Dorsolateral prefrontal cortex (tissue), 122 donors: ENCODE measurements at places on chromosomes 2 and 18. TPM values are rescaled to one million over a fixed set of nuclear protein-coding genes. Genes with fewer than 3 reads are reported as not detected.

DNA sequence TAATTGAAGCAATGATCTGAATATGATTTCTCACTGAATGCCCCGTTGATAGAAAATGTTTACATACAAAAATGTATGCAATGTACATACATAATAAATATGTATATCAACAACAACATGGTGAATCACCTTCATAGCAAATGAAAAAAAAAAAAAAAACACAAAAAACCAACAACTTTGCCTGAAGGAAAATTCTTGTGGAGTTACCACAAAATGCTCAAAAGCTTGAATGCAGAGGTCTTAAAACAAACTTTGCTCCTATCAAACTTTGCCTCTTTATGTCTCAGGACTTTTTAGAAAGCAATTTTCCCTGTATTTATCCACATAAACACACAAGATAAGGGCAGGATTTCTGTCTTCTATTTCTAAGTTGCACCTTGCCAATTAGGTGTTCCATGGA, 92.9 kb upstream of the SIX2 start:
- DNase-seq, result no peak

GRCh38 chr18:54130631-54131030, 93.8 kb downstream of the MBD2 start:
- no peak for DNase-seq

GRCh38 chr2:54634564-54635511, 88.6 kb upstream of the EML6 start:
- DNase-seq, result no peak

- no peak for DNase-seq
Measured at GRCh38 chr2:142973822-142974207, 96.4 kb downstream of the KYNU start.

- no peak for DNase-seq
Measured at GRCh38 chr2:170886386-170886785, 42.7 kb upstream of the GORASP2 start.

DNA sequence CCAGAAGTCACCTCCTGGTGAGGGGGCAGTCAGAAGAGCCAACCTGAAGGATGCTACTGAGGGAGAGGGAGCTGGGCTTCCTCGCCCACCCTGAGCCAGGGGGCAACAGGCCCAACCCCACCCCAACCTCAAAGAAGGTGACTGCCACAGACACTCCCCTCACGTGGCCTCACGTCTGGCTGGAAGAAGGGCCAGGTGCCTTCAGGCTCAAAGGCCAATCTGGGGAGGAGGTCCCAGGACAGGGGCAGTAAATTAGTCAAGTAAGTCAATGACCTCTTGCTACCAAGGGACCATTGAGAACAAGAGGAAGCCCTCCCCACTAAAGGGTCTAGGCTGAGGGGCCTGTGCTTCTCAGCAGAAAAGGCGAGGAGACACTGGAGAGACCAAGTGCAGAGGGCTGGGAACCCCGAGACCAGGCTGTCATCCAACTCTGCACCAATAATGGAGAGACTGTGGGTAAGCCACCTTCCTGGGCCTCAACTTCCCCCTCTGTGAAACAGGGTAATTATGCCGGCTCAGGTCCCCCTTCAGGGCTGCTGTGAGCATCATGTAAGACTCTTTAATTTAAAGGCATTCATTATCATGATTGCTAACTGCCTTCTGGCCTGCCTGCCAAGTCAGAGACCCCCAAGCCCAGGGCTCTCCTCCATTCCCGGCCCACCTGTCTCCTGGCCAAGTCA, 20.2 kb upstream of the TNS1 start:
- no peak for DNase-seq

- no peak for DNase-seq
Measured at GRCh38 chr2:210626849-210627248, 70.5 kb downstream of the CPS1 start.

DNA sequence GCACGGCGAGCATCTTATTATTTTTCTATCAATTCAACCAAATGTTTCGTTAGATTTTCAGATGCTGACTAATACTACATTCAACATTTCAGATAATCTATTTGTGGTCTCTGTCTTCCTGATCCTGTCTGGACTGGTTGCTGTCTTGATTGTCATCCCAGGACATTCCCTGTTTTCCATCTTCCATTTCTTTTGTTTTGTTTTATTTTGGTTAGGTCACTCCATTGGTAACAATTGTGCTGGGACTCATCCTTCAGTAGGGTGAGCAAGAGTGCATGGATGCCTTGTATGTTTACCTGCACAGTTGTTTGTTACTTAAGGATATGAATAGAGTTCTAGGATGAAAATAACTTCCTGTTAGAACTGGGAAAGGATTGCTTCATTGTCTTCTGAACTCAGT, 55.9 kb upstream of the ACYP2 start:
- DNase-seq, result no peak

DNA sequence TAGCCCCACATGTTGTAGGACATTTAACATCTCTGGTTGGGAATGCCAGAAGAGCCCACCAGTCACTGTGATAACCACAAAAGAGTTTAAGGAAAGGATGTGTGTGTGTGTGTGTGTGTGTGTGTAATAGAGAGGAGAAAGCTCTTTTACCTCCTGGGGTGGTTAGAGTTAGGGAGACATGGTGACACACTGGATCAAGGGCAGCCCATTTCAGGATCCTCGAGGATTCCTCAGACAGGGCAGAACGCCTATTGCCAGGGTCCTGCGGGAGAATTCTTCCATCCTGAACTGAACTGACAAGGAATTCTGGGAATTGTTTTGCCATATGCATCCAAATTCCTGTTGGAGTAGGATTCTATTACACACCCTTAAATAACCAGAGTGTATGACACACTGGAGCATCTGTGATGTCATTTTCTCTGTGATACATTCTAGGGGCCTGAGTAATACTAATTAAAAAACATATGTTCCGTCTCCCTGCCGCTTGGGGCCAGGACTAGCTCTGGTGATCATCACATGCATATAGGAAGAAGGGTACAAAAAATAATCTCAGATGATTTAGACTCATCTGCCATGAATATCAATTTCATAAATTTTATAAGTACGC, 156.4 kb upstream of the MMADHC start:
- no peak for DNase-seq

DNA sequence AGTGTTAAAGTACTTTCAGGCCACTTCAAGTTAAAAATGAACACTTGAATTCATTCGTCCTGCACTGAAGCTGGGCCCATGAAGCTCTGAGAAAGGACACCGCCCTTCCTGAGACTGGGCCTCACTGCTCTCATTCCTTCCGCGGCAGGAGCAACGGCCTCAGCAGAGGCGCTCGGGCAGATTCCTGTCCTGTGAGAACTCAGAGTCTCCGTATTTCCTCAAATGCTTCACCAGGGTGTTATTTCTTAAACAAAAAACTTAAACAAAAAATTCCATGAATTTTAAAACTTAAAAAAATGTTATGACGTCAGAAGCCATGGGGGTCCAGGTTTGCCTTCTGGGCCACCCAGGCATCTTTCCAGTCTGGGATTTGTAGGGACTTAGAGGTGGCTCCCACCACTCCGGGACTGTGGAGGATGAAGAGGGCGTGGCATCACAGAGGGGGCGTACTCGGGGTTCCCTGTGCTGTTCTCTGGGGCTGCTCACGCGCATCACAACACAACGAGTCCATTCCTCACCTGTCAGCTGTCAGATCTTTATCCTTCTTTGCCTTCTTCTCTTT, 115.9 kb upstream of the ASB18 start:
- DNase-seq, result no peak

- no peak for DNase-seq
Measured at GRCh38 chr2:130369965-130370341, 14.1 kb downstream of the PTPN18 start.

DNA sequence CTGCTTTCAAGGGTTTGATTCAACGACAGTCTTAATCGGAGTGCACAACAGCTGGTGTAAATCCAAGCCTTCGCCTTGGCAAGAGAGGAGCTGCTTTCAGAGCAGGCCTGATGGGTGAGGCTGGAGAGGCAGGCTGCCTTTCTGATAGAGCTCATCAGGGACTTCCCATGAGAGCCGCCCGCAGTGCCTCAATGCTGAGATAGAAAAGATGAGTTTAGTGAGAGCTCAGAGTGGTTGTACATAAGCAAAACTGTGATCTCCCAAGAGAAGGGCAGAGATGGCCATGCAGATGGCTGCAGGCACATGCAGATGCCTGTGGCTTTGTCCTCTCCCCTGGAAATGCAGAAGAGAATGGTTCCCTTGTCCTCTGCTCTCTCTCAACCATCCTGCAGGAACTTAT, 122.1 kb downstream of the ARL4C start:
- no peak for DNase-seq

DNA sequence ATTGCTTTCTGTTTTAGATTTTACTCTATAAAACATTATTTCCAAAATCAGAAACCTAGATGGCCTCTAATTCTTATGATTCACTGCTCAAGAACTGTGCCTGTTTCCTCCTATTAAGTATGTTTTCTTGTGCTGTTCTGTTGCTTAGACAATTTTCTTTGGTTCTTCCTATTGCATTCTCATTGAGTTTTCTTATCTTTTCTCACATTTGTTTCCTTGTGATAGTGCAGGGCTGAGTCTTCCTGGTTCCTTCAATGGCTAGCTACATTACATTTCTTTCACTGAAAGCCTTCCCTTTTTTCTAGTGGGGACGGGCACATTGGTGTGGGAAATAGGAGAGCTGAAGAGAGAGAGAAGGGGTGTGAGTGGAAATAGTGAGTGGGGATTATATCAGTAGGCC, 183.4 kb downstream of the CALCRL start:
- DNase-seq, result no peak

GRCh38 chr2:72149556-72150156, 2.0 kb upstream of the CYP26B1 start:
- peak; percentile 42 for DNase-seq

GRCh38 chr2:158484892-158485556, 28.3 kb downstream of the PKP4 start:
- no peak for DNase-seq

DNA sequence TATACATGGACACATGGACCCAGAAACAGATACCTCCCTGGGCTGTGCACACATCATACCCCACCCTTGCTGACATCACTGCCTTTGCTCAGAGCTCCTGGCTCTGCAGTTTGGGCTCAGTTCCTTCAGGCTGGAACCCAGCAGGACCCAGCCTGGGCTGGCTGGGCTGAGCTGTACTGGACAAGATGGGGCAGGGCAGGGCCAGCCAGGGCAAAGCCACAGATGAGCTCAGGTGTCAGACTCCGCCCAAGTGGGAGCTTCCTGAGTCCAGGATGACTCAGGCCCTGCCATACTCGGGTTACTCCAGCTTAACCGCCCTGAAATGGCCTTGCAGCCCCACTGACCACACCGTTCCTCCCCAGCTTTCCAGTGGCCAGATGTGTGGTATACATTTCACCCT, 284.9 kb downstream of the OSR1 start:
- no peak for DNase-seq

- DNase-seq, result no peak
Measured at GRCh38 chr2:9174771-9175437, 31.7 kb upstream of the ASAP2 start.

GRCh38 chr2:233551491-233551890, 15.1 kb downstream of the USP40 start:
- DNase-seq, result no peak

GRCh38 chr18:52363861-52364260, 23.9 kb downstream of the DCC start:
- no peak for DNase-seq

GRCh38 chr18:32167980-32168730, 21.7 kb upstream of the MEP1B start:
- DNase-seq, result no peak

- DNase-seq, result no peak
Measured at GRCh38 chr18:78884502-78884901, 95.1 kb upstream of the SALL3 start.

GRCh38 chr2:187577310-187577709, 23.1 kb upstream of the TFPI start:
- no peak for DNase-seq

- no peak for DNase-seq
Measured at GRCh38 chr2:101717071-101717845, 19.8 kb downstream of the MAP4K4 start.

GRCh38 chr2:41966920-41967319, 80.9 kb upstream of the PKDCC start:
- peak; percentile 44 for DNase-seq

DNA sequence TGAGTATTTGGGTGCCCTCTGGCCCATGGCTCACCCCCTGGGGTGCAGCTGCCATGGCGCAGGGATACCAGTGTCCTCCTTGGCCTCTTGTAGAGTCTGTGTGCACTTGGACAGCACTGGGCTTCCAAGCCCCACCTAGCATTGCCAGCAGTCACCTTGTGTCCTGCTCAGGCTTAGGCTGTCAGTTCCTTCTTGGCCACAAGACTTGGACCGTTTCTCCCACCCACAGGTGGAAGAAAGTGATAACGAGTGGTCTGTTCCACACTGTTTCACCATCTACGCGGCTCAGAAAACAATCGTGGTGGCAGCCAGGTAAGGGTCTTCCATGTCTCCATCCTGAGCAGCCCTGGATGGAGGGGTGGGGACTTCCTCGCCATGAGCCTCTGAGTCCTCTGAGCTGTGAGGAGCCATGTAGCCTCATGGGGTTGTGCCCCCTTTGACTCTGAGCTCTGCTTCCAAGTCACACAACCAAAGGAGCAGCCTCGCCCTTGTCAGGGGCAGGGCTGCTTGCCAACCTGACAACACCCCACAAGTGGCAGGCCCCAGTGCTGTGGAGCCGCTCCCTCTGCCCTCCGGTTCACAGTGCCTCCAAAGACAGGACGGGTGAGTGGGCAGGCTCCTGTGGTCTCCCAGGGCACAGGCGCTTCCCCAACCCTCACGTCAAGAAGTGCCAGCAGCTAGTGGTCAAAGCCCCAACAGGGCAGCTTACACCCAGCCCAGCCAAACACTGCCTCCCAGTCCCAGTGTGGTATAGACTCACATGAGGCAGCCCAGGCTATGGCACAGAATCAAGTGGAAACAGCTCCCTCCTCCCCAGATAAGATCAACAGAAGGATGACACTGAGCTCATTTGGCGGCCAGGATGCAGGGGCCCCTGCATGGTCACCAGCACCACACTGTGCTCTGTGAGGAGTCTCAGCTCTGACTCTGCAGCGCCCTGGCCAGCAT, 18.4 kb downstream of the STK25 start:
- DNase-seq, result no peak

FOXD4L1 gene
- total RNA-seq, result 0.28 TPM

TRIM43 gene
- total RNA-seq, result not detected

CNRIP1 gene
- 94.8 TPM for total RNA-seq

NTSR2 gene
- 16.4 TPM for total RNA-seq

ACMSD gene
- not detected for total RNA-seq

MAPRE3 gene
- 149 TPM for total RNA-seq

ASTL gene
- total RNA-seq, result 0.91 TPM

KCNG3 gene
- total RNA-seq, result 6.5 TPM

ADCYAP1 gene
- total RNA-seq, result 6.7 TPM

EVX2 gene
- total RNA-seq, result not detected

CFC1 gene
- 1.4 TPM for total RNA-seq

RGPD4 gene
- total RNA-seq, result not detected

THAP4 gene
- 48.4 TPM for total RNA-seq

SKOR2 gene
- not detected for total RNA-seq

SLC9A4 gene
- total RNA-seq, result 0.20 TPM

TRAPPC12 gene
- 187 TPM for total RNA-seq

CNTNAP5 gene
- total RNA-seq, result 47.2 TPM

VSNL1 gene
- 659 TPM for total RNA-seq
